ENCODE measurements at places on chromosomes 11 and 22.

DNA sequence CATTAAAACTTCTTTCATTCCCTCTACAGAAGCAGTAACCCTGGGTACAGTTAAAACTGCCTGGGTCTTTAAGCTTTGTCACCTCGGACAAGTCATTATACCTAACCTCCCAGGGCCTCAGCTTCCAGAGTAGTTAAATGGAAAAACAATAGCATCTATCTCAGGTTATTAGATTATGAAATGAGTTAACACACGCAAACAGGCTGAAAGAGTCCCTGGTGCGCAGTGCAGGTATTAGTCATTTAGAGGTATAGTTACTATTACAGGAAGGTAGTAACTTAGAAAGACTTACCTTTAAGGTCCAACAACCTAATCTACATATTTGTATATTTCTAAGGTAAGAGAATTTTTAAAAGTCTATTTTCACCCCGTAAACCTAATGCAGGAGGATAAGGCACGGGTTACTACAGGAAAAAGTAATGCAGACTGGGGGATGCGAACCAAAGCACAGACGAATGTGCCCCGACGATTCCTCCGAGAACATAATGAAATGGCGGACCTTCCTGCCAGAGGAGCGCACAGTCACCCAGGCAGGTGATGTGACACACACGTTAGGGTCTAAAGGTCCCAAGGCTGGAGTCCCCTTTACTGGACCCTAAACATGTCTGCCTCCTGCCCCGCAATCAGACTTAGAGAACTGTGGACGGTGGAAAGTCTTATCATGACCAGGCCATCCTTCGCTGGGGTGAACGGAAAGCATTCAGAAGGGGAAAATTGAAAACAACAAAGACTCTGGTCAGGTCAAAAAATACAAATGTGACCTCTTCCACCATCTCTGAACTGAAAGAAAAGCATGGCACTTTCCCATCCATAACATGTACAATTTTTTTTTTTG lies 1.3 kb downstream of the NAP1L4 start:
- DNase-seq = no peak

DNA sequence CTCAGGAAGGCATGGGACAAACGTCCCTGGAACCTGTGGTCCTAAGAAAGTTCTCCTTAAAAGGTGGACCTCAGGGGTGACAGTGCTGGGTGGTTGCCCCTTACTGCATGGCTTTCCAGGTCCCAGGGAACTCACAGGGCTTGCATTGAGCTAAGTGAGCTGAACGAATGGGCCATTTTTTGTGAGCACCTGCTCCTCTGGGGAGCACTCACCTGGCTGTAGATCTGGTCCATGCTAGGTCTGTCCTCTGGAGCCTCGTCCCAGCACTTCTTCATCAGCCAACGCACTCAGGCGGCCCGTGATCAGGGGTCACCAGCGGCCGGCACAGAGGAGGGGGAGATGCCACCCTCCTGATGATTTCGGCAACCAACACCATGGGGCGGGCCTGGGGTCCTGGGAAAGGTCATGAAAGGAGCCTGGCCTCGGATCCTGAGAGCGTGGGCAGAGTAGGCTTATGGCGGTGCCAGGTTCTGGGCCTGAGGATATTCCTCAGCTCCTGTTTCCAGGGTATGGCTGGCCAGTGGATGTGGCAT lies 36.8 kb upstream of the LRRC32 start:
- no peak for DNase-seq

GRCh38 chr11:108734956-108735559 lies 70.2 kb downstream of the DDX10 start:
- DNase-seq = no peak

DNA sequence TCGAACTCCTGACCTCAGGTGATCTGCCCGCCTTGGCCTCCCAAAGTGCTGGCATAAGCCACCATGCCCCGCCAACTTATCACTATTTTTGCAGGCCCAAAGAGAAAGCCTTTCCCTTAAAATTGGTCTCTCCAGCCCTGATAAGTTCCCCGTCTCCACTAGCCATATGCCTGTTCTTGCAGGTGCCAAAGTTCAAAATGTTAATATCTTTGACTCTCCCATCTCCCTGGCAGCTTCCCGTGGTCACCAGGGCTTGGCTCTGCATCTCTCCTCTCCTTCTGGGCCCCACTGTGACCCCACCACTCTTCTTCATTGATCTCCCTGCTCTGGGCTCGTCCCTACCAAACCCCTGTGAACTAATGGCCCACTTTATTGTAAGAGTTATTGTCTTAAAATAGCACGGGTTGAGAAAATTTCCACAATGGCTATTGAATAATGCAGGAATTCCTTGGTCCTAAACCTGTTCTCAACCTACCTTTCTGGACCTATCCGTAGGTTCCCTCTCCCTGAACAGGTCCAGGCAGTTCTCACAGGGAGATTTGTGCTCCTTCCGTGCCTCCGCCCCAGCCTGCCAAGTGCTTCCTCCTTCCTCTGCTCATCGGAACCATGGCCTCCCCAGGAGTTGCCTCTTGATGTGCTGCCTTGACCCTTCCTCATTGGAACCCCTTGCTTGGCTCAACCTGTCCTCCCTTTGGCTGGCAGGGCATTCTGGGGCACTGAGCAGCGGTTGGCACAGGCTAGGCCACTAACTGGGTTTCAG lies 147.5 kb downstream of the DSCAML1 start:
- no peak for DNase-seq

- DNase-seq = peak; percentile 15
Measured at GRCh38 chr11:60334005-60334620, 7.1 kb downstream of the MS4A6E start.

DNA sequence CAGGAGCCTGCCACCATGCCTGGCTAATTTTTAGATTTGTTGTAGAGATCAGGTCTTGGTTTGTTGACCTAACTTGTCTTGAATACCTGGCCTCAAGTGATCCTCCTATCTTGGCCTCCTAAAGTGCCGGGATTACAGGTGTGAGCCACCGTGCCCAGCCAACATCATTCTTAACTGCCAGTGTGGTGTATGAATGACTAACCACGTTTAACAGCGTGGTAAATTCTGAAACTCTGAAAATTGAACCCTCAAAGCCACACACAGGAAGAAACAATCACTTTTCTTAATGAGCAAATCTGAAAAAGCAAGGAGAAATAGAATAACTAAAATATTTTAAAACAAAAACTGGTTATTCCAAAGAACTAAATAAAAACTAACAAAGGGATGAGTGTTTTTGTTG lies 7.4 kb downstream of the TMEM9B start:
- DNase-seq = no peak

All from left lung (tissue), 14 donors.